ENCODE measurements at places on chromosomes 12 and 14. TPM values are rescaled to one million over a fixed set of nuclear protein-coding genes. Genes with fewer than 3 reads are reported as not detected.

GRCh38 chr14:49957089-49957852, 64.4 kb downstream of the ARF6 start:
- DNase-seq = no peak

GRCh38 chr14:74161526-74162158, 76.9 kb downstream of the LIN52 start:
- DNase-seq = no peak

DNA sequence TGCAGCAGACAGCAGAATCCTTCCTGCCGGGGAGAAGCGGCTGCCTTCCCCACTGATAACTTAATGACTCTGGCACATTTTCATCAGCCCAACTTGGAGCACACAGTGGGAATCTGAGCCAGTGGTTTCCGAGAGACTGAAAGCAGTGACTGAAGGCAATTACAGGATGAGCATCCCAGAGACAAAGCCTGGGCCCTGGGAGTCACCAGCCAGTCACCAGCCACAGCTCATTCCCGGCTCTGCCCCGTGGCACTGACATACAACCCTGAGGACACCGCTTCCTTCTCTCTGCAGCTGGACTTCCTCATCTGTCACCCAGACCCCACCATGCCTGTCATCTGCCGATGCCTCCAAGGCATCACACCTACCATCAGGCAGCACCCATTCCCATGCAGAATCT, 192.3 kb downstream of the DPF3 start:
- no peak for DNase-seq

GRCh38 chr12:25119020-25119419, 75.9 kb downstream of the DNAI7 start:
- DNase-seq = no peak

DNA sequence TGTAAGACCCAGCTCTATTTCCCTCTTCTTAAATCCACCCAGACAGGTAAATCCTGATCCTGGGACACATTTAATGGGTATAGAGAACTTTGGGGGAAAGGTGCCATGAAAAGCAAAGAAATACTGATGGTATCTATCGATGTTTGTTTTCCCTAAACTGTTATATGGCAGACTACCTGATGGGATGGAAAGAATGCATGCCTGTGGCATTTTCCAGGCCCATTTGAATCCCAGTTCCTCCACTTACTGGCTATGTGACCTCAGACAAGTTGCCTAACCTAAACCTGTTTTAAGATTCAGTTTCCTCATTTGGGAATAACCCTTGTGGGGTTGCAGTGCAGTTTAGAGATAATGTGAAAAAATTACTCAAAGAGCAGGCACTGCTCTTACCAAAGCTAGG, 404.5 kb downstream of the FUT8 start:
- no peak for DNase-seq

GRCh38 chr12:126397660-126398059, 1332.4 kb downstream of the AACS start:
- DNase-seq = no peak

DNA sequence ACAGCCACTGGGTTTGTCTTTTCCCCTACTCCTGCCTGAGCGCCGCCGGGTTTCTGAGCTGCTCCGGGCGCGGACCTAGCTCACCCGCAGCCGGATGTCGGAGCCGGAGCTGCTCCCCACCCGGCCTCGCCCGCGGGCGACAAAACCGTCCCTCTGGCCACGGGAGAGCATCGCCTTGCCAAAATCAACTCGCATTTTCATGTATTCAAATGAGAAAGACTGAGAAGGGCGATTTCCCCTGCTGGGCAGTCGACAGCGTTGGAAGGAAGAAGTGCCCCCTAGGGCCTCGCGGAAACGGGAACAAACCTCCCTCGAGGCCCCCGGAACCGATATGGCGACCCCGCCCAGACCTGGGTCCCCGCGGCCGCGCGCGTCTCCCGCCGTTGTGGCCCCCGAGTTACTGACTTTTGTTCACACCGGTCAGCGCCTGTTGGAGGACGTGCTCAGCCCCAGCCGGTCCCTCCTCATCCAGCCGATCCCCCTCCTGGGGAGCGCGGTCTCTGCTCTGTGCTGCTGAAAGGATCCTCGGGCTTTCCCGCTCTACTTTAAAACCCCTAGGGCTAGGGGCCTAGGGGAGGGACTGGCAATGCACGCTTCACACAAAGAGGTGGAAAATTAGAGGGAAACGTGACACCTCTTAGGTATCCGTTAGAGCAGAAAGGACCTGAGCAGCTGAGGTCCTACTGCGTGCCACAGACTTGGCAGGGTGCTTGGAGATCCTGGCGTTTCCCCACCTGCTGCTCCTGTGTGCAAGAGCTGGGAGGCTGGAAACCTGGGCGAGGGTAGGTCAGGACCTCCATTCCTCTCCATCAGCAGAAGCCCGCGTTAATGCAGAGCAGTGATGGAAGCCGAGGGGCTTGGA, 4.3 kb downstream of the TTC6 start:
- no peak for DNase-seq

- no peak for DNase-seq
Observed at GRCh38 chr12:750366-751191, 1.8 kb upstream of the WNK1 start.

DNA sequence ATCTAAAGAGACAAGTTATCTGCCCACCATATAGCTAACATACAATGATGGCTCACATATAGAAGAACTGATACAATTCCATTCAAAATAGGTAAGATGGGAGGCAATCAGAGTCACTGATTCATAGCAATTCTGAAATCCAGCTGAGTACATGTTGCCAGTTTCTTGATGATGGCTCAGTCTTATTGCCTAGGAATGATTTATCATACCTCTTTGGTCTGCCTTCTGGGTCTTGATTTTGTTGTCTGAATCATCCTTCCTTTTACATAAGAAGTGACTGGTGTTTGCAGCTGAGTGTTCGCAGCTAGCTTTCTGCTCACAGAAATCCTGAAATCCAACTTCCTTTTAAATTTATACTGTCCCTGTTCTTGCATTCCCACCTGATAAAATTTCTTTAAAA, 463.2 kb upstream of the MGAT4C start:
- no peak for DNase-seq

DNA sequence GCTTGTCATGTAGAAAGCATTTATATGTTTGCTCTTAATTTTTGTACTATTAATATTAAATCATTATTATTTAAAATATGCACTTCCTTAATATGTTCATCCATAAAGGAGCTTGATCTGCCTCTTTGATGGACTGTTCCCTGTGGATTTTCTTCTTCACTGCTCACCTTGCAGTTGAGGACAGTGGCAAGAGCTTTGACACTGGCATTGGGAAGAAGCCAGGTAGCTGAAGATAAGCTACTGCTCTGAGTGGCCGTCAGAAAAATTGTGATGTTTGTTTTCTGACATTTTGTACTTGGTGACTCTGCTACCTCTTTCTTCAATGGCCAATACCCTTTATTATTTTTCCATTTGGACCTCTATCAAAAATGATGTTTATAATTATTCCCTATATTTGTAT, 349.4 kb upstream of the NOVA1 start:
- no peak for DNase-seq

DNA sequence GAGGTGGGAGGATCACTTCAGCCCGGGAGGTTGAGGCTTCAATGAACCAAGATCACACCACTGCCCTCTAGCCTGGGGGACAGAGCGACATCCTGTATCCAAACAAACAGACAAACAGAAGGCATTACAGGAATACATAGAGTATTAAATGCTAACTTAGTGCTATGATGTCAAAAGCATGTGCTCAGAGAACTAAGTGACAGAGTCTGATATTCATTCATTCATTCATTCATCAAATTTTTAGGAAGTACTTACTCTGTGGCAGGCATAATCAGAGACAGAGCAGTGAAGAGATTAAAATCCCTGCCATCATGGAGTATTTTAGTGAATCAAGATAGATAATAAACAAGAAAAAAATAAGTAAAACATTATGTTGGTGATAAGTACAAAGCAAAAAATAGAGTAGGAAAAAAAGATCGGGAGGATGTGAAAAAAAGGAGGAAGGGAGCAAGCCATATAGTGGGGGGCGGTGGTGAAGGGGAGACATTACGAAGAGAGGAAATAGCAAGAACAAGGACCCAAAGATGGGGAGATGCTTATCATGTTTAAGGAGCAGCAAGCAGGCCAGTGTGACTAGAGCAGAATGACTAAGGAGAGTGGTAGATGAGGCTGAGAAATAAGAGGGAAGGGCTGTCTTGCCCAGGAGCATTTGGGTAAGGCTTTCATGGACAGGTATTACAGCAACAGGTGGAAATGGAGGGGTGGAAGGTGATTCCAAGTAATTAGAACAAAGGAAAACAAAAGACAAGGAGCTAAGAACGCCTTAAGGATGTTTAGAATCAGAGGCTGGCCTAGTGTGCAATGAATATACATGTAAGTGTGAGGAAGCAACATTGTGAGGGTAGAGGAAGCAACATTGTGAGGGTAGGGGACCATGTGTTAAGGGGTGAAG, 2.8 kb downstream of the MAP4K5 start:
- no peak for DNase-seq

DNA sequence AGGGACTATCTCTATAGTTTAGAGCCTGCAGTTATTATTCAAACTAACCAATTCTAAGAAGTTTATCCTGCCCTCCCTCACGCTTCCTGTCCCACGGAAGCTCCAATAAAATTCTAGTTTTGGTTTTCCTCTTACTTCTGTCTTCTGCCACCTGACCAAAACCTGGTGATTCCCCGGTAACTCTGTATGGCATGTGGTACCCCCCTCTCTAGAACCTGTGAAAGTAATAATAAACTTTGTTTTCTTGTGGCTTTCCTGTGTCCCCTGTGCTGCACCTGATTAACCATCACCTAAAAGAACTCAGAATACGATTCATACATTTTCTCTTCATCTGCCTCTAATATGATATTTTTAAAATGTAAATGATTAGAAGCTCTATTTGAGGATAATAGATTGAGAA, 379.8 kb downstream of the APAF1 start:
- no peak for DNase-seq

DNA sequence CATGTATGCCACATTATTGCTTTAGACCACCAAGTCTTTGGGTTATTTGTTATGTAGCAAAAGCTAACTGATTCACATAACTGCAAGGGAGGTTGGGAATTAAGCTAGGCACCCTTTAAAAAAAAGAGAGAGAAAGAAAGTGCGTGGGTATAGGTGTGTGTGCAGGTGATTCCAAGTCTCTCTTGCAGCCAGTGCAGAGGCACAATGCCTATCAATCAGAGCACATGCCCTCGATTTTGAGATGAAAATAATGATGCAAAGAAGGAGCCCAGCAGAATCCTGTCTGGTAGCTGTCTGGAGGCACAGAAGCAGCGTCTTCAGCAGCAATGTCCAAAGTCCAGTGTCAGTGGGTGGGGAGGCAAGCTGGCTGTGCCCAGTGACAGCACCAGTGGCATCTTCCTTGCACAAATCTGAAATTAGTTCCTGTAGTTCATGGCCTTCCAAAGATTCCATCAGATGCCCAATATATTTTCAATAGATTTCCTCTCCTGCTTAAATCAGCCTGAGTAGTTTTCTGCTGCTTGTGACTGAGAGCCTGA, 62.4 kb upstream of the TBPL2 start:
- no peak for DNase-seq

DNA sequence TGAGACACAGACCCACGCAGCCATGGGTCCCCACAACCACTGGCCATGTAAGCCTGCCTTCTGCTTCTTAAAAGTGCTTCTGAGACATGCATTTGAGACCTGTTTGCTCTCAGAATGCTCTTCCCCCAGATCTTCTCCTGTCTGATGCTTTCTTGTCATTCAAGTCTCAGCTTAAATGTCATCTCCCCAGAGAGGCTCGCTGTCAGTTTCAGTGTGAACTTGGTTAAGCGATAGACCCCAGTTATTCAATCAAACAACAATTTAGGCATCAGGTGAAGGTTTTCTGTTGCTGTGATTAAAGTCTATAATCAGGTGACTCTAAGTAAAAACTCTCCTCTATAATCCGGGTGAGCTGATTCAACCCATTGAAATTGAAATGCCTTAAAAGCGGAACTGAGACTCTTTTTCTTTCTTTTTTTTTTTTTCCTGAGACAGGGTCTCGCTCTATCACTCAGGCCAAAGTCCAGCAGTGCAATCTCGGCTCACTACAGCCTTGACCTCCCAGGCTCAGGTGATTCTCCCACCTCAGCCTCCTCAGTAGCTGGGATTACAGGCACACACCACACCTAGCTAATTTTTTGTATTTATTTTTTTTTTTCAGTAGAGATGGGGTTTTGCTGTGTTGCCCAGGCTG, 123.4 kb downstream of the KSR2 start:
- DNase-seq = no peak

DNA sequence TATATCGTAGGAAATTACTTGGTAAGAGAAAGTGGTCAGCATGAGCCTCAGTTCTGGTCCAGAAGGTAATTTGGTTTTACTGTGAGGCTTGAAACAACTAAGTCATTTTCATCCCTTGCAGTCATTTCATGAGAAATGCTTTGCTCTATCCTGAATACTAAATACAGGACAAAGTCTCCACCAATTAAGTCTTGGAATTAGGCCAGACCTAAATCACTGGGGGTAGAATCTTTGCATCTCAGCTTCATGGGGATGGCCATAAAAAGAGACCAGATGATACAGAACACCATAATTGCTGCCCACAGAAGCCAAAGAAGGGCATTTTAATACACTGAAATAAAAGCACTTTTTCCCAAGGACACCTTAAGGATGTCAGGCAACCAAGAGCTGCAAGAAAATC, 277.9 kb upstream of the DCN start:
- DNase-seq = no peak

DNA sequence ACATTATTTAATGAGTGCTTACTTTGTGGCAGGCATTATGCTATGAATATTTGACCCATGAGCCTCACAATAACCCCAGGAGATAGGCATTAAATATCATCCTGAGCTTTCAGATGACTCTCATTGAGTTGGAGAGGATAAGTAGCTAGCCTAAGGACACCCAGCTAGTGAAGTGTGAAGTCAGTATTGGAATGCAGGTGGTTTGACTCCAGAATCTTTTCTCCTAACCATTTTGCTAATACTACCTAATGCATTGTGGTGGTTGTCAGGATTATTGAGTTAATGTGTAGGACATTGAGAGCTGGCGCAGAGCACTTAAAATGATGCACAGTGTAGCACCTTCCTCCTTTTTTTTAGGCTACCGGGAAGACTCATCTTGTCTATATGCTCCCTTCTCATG, 3.8 kb upstream of the CDKL1 start:
- no peak for DNase-seq

- no peak for DNase-seq
Observed at GRCh38 chr14:72646861-72647528, 246.9 kb downstream of the DPF3 start.

DNA sequence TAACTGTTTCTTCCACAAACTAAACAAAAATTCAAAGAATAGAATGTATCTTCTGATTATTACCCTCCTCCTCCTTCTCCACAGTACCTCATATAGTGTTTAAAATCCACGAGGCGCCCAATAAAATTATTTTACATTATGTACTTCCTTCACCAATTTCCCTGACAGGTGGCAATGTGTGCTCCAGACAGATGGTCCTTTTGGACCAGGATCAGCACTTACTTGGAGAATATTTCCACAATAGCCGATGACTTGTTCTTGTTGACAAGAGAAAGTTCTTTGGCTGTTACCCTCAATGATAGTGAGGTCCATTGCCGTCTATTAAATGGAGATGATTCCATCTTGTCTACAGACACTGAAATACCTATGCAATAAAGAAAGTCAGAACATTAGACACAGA, 34.9 kb downstream of the LIMA1 start:
- DNase-seq = no peak

GRCh38 chr12:30696103-30696408, 387 bp upstream of the IPO8 start:
- no peak for DNase-seq

Gene CLEC9A
- total RNA-seq = 0.57 TPM

Gene B3GNT4
- not detected for total RNA-seq

Gene TMEM233
- 2.4 TPM for total RNA-seq

Gene FLVCR2
- 6.9 TPM for total RNA-seq

Gene KCNH3
- total RNA-seq = 1.1 TPM

Gene ADCY6
- total RNA-seq = 98.0 TPM

Gene LALBA
- not detected for total RNA-seq

Gene TDRD9
- 2.8 TPM for total RNA-seq

Gene KRT75
- not detected for total RNA-seq
